ENCODE measurements at places on chromosomes 1 and 21. TPM values are rescaled to one million over a fixed set of nuclear protein-coding genes. Genes with fewer than 3 reads are reported as not detected.

Gene INAVA
- not detected for polyA plus RNA-seq

Gene JAK1
- polyA plus RNA-seq: 33.7 TPM

Gene RAB29
- 20.5 TPM for polyA plus RNA-seq

Gene LCE2A
- polyA plus RNA-seq: not detected

Gene TSSK3
- 0.10 TPM for polyA plus RNA-seq

Gene TFB2M
- polyA plus RNA-seq: 39.0 TPM

Gene SLC16A4
- polyA plus RNA-seq: 4.3 TPM

Gene SLAMF1
- 0.30 TPM for polyA plus RNA-seq

Gene WDR64
- not detected for polyA plus RNA-seq

Gene TMEM240
- polyA plus RNA-seq: 0.55 TPM

Gene AGPAT3
- 28.4 TPM for polyA plus RNA-seq

Gene OR2T29
- not detected for polyA plus RNA-seq

Gene FASLG
- polyA plus RNA-seq: not detected

Gene ARHGAP30
- 0.73 TPM for polyA plus RNA-seq

Gene OR2L5
- not detected for polyA plus RNA-seq

Gene IKBKE
- 0.27 TPM for polyA plus RNA-seq

Gene KCNJ9
- not detected for polyA plus RNA-seq

Gene HOOK1
- polyA plus RNA-seq: 0.03 TPM

Gene HES3
- not detected for polyA plus RNA-seq

Gene MNDA
- 0.47 TPM for polyA plus RNA-seq

Data from psoas muscle (tissue), 8 donors.